C1 segment of cervical spinal cord (tissue), 14 donors: ENCODE measurements at places on chromosomes 16 and 17.
A peak's percentile ranks its signal among the peaks of the same experiment; 100 is the strongest.

- DNase-seq, result no peak
Measured at GRCh38 chr16:3641801-3642396, 12.6 kb upstream of the DNASE1 start.

DNA sequence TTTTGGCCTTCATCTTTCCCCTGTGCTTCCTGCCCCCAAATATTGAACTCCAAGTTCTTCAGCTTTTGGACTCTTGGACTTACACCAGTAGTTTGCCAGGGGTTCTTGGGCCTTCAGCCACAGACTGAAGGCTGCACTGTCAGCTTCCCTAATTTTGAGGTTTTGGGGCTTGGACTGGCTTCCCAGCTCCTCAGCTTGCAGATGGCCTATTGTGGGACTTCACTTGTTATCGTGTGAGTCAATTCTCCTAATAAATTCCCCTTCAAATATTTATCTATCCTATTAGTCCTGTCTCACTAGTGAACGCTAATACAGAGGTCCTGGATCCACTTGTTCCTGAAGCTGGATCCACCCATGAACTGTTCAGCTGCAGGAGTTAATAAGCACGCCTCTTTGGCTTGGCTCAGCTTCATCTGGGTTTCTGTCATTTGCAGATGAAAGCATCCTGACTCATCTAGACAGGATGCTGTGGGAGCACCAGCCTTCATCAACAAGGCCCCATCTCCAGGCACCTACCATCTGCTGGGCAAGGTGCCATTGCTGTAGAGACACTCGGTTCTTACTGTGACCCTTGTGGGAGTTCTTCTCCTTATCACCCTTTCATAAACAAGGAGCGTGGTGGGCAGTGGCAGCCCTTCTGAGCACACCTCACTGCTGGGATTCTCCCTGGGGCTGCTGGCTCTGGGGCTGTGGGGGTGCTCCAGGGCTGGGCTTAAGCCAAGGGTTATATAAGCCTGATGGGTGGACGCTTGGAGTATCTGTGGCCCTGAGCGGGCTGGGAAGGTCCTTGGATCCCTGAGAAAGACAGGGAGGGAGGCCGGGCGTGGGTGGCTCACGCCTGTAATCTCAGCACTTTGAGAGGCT is 23.1 kb downstream of the LAT start:
- DNase-seq, result no peak

- DNase-seq, result no peak
Measured at GRCh38 chr16:58070585-58070984, 45.0 kb downstream of the MMP15 start.

GRCh38 chr17:28372945-28373274 is 1.4 kb downstream of the SARM1 start:
- no peak for DNase-seq

- DNase-seq, result no peak
Measured at GRCh38 chr16:2529061-2529931, 1.9 kb downstream of the CEMP1 start.

DNA sequence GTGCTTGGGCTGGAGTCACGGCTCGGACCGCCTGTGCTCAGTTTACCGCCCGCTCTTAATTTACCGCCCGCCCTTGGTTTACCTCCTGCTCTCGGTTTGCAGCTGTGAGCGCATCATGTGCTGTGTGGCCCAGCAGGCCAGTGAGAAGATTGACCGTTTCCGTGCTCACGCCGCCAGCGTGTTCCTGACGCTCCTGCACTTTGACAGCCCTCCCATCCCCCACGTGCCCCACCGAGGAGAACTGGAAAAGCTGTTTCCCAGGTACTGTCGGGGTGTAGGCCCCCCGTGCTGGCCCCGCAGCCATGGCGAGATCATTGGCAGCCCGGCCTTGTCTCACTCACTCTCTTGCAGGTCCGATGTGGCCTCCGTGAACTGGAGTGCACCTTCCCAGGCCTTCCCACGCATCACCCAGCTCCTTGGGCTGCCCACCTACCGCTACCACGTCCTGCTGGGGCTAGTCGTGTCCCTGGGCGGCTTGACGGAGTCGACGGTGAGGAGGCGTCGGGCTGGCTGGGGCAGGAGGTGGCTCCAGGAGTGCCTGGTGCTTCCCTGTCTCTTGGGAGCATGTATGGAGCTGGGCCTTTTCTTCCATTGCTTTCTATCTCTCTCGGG is 89.3 kb upstream of the ZNF750 start:
- no peak for DNase-seq

DNA sequence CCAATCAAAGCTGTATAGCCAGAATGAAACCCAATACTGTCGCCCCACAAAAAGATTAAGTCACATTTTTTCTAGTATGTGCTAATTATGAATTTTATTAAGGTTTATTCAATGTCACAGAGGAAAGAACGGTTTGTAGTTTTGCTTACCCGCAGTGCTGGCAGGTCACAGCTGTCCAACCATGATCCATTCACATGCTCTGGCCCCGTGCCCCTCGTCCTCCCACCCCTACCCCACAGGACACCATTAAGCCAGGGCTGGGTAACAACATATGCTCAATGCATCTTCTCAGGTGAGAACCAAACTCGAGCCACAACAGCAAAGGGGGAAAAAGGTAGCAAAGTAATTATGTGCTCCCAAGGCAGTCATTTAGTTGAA is 589 bp upstream of the FBF1 start:
- no peak for DNase-seq

- DNase-seq, result no peak
Measured at GRCh38 chr16:13351601-13352217, 450.3 kb downstream of the SHISA9 start.

DNA sequence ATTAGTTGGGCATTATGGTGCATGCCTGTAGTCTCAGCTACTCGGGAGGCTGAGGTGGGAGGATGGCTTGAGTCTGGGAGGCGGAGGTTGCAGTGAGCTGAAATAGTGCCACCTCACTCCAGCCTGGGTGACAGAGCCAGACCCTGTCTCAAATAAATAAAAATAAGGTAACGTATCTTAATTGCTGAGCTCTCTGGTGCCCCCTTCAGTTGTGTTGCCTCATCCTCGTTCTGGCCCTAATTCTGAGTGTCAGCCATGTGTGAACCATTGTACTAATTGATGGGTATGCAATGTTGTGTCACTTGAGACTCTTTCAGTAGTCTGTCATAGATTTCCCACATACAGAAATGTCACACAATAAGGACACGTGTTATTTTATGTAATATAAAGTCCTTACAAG is 363.1 kb upstream of the RBFOX1 start:
- no peak for DNase-seq

DNA sequence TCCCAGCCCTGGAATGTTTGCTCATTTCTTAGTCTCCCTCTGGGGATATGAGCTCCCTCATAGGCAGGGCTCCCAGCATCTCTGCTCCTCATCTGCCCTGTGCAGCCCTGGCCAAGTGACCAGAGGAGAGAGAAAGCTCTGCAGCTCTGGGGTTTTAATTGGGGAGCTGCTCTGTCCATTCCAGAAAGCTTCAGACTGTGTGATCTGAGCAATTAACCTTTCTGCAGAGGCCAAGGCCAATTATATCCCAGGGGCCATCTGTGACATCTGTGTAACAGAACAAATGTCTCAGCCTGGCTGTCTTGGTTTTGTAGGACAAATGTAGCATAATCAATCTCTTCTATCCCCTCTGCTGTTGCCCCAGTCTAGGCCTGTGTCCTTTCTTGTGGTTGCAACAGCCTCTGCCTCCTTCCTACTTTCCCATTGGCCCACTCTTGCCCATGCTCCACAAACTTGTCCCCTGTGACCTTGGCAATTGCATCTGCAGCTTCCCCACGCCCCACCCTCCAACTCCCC is 156.0 kb downstream of the GSG1L start:
- no peak for DNase-seq

- peak; percentile 6 for DNase-seq
Measured at GRCh38 chr16:4847774-4848587, 700 bp downstream of the UBN1 start.

- no peak for DNase-seq
Measured at GRCh38 chr16:179211-180092, 807 bp upstream of the HBQ1 start.

GRCh38 chr16:21937336-21937829 is 15.8 kb upstream of the UQCRC2 start:
- no peak for DNase-seq

DNA sequence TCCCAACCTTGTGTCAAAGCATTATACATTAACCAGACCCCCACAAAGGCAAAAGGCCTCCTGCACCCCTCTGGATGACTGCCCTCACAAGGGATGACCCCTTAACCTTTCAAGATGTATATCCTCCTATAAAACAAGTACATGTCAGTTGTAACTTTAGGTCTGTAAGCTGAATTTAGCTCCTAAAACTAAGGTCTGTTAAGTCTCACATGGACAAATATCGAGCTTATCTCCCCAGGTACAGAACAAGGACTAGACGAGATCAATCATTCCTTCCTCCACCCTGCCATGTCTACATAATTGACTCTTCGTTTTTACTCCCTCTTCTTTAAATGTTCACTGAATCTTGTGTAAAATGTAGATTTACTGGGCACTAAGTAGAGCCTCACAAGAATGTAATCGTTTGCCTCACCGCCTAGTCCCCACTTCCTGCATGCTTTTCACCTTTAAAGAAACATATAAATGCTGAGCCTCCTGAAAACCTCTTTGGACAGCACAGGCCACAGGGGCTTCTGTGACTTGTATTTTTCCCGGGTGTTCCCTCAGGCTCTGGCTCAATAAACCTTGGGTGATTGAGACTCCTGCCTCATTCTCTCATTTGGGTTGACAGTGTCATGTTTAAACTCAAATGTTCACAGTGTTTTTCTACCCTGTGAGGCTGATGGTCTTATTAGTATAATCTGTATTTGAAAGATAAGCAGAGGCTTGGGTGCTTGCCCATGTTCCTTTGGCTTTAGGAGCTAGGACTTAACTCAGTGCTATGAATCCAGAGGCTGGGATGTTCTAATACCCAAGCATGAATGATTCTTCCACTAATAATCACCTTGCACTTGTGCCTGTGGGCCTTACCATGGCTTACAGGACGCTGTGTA is 37.6 kb downstream of the MMD start:
- DNase-seq, result no peak
